ENCODE measurements at places on chromosomes 4 and X.

GRCh38 chrX:136619899-136620505, 28.0 kb upstream of the CD40LG start:
- no peak for DNase-seq

- DNase-seq, result no peak
Measured at GRCh38 chr4:74539044-74539790, 94.3 kb downstream of the AREG start.

- DNase-seq, result peak; percentile 36
Measured at GRCh38 chr4:94304365-94304971, 38.2 kb downstream of the HPGDS start.

GRCh38 chr4:123869286-123870215, 473.0 kb downstream of the SPRY1 start:
- DNase-seq, result no peak

DNA sequence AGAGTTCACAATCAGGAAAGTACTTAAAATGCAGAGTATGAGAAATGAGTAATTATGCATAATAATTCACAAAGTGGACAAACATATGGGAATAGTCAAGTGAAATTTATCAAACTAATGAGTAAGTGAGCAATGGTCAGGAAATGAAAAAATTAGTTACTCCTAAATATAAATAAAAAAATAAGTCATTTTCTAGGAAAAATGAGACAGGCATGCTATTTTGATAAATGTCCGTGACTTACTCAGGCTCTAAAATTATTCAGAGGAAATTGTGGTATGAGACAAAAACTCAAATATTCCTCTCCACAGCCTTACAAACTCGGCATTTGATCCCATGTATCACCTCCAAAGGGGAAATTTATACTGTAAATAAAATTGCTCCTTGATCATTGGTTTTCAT, 181.2 kb downstream of the COX18 start:
- DNase-seq, result no peak

DNA sequence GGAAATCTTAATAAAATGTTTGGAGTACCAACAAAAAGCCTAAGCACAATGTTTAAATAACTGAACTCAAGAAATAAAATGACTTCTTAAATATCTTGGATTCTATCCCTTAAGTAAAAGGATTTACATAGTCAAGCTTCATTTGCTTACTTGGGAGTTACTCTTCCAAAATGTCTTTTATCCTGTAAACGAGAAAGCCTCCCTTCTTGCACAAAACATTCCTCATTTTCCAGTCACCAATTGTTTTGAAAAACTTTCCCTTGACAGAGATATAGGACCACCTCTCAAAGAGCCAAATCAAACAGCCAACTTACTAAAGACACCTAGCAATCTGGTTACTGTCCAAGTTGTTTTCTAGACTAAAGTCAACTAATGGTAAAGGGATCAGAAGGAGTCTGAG, 18.6 kb downstream of the PDGFC start:
- DNase-seq, result no peak

GRCh38 chr4:2186133-2186864, 55.6 kb downstream of the HAUS3 start:
- DNase-seq, result no peak
